T-helper 17 cell (primary cell): ENCODE measurements at places on chromosomes 5 and 9.

DNA sequence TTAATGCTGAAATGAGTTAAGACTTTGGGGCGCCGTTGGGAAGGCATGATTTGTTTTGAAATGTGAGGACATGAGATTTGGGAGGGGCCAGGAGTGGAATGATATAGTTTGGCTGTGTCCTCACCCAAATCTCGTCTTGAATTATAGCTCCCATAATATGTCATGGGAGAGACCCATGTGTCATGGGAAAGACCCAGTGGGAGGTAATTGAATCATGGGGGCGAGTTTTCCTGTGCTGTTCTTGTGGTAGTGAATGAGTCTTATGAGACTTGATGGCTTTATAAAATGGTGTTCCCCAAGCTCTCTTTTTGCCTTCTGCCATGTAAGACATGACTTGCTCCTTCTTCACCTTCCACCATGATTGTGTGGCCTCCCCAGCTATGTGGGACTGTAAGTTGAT, 5.1 kb downstream of the SLC25A48 start:
- DNase-seq, result no peak

DNA sequence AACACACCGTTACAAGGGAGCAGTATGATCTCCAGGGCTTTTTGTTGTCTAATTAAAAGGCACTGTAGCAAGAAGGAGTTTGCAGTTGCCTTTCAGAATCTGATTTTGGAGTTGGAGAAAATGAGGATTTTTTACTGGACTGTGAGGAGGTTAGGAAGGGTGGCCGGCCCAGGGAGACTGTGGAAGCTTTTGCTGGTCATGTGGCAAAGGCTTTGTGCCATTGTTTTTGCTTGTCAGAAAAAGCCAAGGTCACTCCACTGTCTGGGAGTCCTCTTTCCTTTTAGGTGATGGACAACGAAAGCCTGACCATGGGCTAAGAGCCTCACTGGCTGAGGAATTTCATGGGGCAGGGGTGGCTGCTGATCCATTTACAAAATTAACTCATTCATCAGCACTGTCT, 10.3 kb upstream of the WHRN start:
- DNase-seq, result no peak

DNA sequence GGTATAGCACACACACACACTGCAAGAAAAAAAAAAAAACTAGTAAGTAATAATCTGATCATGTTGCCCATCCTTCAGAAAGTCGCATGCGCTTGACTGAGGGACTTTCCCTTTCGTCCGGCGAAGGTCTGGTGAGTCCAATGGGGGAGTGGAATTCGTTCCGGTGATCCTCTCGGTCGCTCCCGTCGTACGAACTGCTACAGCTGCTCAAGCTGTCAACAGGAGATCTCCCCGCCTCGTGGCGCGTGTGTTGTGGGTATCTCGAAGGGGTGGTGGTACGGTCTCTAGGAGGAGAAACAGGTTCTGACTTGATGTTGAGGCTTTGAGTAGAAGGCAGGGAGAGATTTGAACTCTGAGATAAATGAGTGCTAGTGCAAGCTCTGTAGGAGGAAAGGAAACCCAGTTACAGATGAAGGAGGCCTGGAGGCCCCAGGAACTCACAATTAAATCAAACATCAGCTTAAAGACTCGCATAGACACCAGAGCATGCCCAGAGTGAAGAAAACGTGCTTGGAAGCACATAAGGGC, 160.4 kb downstream of the MEF2C start:
- DNase-seq, result no peak

- DNase-seq, result no peak
Observed at GRCh38 chr5:78430866-78431265, 70.4 kb downstream of the SCAMP1 start.

GRCh38 chr9:77731930-77732329, 83.8 kb upstream of the GNA14 start:
- DNase-seq, result no peak

DNA sequence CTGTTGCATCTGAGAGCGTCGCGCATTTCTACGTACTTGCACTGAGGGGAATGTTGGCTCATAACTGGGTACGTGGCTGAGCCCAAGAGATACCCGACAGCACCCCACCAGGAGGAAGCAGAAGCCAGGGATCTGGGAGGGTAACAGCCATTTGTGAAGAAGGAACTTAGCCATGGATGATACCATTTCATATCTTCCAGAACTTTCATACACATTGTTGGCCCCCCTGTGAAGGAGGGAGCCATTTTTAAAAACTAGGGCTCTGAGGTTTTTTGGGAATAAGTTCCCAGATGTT, 101.4 kb upstream of the SLC44A1 start:
- DNase-seq, result no peak

DNA sequence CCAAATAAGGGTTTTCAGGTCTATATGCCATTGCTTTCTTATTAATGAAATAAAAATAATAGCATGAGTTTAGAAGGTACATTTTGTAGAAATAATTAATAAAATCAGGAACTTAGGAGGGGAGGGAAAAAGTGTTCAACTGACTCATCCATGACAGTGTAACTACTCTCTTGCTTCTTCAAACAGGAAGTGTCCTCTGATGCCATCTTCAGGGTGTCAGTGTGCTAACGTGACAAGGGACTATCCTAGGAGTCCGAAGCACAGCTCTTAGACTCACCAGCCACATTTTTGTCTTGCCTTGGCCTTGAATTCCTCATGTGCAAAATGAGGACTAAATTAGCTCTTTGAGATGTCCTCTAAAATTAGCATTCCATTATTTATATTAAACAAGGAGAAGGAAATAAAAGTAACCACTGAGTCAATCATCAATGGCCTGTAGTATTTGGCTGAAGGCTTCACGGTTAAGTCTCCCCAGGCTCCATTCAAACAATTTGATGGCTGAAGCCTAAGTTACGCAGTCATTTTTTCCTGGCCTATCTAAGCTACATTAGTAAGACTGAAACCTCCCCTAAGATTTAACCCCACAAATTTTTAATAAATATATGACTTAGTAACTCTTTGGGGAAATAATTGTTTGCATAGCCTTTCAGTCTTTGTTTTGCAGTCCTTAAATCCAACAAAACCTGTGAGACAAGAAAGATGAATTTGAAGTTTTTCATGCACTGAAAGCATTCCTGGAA, 151.1 kb downstream of the ARL15 start:
- DNase-seq, result no peak

GRCh38 chr5:148972974-148973374, 89.9 kb downstream of the SH3TC2 start:
- no peak for DNase-seq

- DNase-seq, result no peak
Observed at GRCh38 chr5:78925129-78925876, 59.8 kb downstream of the ARSB start.

DNA sequence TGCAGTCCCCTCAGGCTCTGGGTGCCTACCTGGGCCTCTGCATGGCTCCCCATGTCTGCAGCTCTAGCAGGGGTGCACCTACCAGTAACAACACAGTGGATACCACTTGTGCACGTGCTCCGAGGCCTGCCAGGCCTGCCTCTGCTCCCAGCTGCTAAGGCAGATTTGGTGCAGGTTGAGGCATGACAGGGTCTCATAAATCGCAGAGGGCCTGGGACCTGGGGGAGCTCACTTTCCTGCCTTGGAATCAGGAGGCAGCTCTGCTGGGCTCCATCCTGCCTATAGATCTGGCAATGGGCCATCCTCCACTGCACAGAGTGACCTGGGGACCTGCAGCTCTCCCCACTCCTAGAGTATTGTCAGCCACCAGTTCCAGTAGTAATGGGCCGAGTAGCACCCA, 121.9 kb upstream of the CXCL14 start:
- DNase-seq, result no peak

GRCh38 chr5:139660923-139661814, 13.0 kb downstream of the CXXC5 start:
- no peak for DNase-seq

- no peak for DNase-seq
Observed at GRCh38 chr5:153623124-153623523, 132.7 kb downstream of the GRIA1 start.

DNA sequence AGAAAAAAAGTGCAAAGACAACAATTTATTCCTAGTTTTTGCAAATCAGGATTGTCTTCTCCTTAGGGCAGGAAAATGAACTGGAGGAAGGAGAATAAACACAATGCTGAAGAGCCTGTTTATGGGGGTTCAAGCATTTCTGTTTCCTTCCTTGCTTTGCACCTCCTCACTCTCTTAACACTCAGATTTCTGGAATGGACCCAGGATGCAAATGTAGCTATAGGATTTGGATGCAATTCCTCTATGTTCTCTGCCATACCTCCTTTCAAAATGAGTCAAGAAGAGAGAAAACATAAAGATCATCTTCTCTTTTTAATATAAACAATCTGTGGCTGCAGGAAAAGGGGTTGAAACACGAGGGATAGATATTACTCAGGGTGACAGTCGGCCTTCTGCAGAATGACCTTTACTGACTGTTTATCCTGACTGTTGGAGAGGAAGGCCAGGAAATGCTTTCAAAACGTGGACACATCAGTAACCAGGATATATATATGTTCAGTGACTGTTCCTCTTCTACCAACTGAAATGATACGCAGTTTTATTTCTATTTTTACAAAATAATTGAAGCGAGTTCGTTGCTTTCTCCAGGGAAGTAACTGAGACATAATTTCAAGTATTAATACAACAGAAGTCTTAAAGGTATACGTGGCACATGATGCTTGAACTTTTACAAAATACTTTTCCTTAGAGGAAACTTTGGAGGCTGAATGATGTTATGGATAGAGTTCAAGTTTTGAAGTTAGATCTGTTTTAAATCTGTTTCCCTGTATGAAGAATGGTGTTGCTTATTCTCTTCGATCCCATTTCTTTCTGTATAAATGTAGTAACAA, 44.4 kb downstream of the ACTBL2 start:
- DNase-seq, result no peak

GRCh38 chr5:137096149-137097103, 402.7 kb downstream of the SPOCK1 start:
- no peak for DNase-seq

GRCh38 chr5:168298949-168299348, 7.5 kb downstream of the WWC1 start:
- DNase-seq, result no peak

- no peak for DNase-seq
Observed at GRCh38 chr9:21709464-21710058, 92.9 kb upstream of the MTAP start.

DNA sequence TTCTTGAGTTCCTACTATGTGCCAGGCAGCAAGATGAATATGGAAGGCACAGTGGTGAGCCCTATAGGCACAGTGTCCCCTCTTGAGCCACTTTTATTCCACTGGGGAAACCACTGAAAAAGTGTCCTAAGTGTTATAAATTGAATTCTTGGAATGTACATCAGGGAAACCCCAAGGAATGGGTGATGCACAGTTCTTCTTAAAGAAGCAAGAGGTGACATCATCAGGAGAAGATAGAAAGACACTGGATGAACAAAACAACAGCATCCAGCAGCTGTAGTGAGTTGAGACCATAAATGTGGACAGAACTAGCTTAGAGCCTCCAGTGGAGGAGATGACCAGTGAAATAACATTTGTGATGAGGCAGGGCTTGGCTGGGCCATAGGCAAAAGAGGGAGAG, 199.2 kb upstream of the ANKRD55 start:
- no peak for DNase-seq

DNA sequence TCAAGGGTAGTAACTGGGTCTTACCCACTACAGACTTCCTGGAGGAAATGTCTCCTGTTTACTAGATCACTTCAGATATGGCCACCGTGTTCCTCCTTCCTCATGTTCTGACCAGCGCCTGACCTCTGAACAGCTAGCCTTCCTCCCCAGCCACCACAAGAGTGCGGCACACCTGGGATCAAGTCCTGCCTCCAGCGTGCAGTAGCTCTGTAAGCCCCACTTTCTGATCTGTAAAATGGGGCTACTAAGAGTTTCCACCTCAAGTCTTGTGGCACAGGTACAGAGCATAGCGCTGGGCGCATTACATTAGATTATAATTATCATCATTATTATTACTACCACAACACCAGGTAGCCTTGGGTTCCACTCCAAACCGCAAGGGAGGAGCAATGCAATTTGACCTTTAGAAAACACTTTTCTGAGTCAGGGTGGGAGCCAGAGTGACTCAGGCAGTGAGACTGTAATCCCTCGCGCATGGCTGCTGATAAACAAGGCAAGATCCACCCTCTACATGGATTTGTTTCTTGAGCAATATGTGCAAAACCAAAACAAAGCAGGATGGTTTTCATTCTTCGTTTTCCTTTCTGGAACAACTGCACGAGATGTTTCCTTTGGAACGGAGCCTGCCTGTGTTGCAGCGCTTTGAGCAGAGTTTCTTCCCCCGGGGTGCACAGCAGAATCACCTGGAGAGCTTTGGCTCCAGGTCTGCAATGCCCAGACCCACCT, 65.0 kb upstream of the ANGPTL2 start:
- DNase-seq, result no peak

DNA sequence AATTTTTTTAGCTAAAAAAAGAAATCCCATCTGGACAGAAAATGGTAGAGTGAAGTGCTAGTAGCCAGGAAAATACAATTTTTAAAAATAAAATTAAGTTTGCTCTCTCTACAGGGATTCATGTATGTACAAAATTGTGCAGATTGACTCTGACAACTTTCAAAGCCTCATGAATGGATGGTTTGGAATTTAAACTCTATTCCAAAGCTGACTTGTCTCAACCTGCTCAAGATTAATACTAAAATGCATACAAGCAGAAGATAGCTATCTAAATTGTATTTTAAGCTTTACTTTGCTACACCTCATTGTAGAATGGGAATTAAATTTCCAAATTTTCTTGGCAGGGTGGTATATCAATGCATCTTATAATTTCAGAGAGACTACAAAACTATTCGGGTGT, 257.6 kb downstream of the RFX3 start:
- DNase-seq, result no peak

DNA sequence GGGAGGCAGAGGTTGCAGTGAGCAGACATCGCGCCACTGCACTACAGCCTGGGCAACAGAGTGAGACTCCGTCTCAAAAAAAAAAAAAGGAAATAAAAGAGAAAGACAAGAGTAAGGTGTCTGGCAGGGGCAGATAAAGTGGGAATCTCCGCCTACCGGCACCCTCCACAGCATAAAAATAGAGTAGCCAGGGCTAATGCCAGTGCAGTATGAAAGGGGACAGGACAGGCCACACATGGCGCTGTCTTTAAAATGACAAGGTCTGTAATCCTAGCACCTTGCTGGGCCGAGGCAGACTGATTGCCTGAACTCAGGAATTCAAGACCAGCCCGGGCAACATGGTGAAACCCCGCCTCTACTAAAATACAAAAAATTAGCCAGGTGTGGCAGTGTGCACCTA, 7.8 kb downstream of the BICD2 start:
- DNase-seq, result no peak

- no peak for DNase-seq
Observed at GRCh38 chr5:139663207-139664085, 15.3 kb downstream of the CXXC5 start.
